ENCODE measurements at places on chromosomes 3 and 15.

DNA sequence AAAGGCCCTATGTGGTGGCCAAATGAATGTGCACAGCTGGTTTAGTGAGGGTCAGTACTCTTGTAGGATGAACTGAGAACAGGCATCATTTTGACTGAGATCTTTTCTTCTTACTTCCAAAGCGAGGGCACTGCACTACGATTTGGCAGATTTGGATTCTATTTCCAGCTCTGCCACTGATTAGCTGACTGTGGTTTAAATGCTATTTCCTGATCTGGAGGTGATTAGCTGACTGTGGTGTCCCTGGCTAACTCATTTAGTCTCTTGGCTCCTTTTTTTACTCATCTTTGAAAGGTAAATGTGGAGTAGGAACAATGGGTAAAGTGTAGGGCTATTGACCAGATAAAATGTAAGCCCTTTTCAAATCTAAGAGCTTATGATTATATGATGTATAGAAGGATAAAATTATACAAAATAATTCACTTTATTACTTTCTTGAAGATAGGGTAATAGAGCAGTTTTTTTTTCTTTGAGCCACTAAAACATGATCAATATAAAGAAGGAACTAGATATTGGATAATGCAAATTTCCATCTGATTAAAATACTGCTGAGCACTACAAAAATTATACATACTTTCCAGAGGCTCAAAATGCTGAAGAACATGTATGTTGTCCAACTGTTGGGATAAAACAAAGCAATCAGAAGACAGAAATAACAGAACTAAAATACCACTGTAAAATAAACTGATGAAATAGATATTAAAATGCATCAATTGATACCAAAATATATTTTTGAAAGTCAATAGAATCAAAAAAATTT lies 39.7 kb upstream of the PLOD2 start:
- no peaks in the 10 kb centered on the region for H3K36me3 ChIP-seq
- no peaks in the 10 kb centered on the region for H3K27me3 ChIP-seq
- no peaks in the 10 kb centered on the region for H3K4me1 ChIP-seq
- no peak for DNase-seq
- no peak overlapping the region for H3K4me3 ChIP-seq

- DNase-seq = no peak
- no peak overlapping the region for H3K4me3 ChIP-seq
- no peak overlapping the region for H3K27ac ChIP-seq
Measured at GRCh38 chr3:129632556-129632955, 26.1 kb upstream of the PLXND1 start.

DNA sequence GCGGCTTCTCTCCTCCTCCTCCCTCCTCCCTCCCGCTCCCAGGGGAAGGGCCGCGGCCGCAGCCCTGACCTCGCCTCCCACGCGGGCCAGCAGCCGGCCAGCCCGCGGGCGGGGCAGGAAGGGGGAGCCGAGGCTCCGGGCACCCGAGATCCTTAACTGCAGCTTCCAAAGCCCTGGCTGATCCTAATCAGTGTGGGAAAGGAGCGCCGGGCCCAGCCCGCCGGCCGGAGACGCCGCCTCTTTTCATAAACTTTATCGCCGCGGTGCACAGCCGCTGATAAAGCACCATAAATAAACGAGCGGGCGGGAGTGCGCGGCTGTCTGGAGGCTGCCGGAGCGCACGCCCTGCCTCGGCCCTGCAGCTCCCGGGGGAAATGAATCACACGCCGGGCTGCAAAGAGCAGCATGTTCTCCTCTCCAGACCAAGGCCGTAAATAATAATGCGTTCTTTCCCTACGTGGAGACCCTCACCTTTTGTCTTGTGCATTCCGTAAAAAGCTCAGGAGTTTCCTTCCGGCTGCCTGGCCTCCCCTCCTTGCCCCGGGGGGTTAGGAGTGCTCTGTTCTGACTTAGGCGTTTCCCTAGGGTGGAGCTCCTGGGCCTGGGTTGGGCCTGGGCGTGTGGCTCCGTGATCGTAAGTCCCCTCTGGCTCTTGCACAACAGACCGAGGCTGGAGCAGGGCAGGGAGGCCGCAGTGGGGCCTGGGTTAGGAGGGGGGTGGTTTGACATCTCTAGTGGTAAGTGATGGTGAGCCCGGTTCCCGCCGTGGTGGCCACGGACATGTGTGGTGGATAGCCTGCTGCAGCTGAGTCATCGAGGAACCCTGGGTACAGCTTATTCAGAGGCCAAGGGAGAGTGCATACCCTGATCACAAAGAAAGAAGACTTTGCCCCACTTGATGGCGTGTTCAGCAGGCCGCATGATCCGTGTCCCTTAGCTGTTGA lies 132.6 kb upstream of the HES1 start:
- no peaks in the 10 kb centered on the region for H3K27me3 ChIP-seq
- DNase-seq = peak; percentile 91
- H3K4me3 ChIP-seq = peak overlapping the region; percentile 31
- H3K4me1 ChIP-seq = peaks cover 26% of the 10 kb centered on the region
- H3K36me3 ChIP-seq = no peaks in the 10 kb centered on the region
- H3K27ac ChIP-seq = peak overlapping the region; percentile 32

- no peaks in the 10 kb centered on the region for H3K27me3 ChIP-seq
- peaks cover 6% of the 10 kb centered on the region for H3K4me1 ChIP-seq
- no peak overlapping the region for H3K4me3 ChIP-seq
- DNase-seq = no peak
- H3K27ac ChIP-seq = no peak overlapping the region
Measured at GRCh38 chr3:8524656-8525399, 23.2 kb downstream of the LMCD1 start.

GRCh38 chr15:43463507-43463906 lies 29.4 kb downstream of the TP53BP1 start:
- H3K27ac ChIP-seq = no peak overlapping the region
- no peak for DNase-seq
- H3K4me3 ChIP-seq = no peak overlapping the region
- no peaks in the 10 kb centered on the region for H3K36me3 ChIP-seq
- no peaks in the 10 kb centered on the region for H3K27me3 ChIP-seq

- no peaks in the 10 kb centered on the region for H3K36me3 ChIP-seq
- H3K4me3 ChIP-seq = no peak overlapping the region
- DNase-seq = no peak
- no peaks in the 10 kb centered on the region for H3K27me3 ChIP-seq
Measured at GRCh38 chr3:45940781-45941365, 2.4 kb upstream of the CXCR6 start.

DNA sequence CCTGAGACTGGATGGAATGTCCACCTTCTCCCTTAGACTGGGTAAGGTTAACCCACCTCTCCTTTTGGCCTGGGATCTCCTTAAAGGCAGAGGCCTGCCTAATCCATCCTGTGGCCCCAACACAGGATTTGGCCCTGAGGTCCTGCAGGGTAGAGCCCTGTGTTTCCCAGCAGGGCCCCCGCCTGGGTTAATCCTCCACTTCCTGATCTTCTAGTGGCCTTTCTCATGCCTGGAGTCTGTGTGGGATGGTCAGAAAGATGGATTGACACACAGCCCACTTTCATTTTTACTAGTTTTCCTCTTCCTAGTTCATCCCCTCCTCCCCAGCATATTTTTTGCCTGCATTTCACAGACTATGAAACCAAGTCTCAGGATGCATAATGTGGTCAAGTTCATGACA lies 48.9 kb upstream of the SLC6A6 start:
- no peak for DNase-seq
- H3K4me1 ChIP-seq = no peaks in the 10 kb centered on the region
- no peak overlapping the region for H3K27ac ChIP-seq
- H3K27me3 ChIP-seq = no peaks in the 10 kb centered on the region

DNA sequence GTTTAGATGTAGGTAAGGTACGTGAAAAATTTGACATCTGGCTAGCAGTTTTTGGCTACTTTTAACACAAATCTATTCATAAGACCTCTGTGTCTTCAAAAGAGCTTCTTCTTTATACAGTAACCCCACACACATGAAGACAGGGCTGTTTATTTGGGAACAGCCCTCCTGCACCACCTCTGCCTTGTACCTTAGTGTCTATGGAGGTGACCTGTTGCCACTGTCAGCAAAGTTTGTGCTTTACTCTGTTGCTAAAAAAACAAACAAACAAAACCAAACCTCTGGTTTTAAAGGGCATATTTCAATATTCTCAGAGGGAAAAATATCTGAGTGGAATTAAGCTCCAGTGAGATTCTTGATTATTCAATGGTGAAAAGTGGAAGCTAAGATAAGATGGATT lies 122.0 kb downstream of the ARPP21 start:
- DNase-seq = no peak
- H3K4me3 ChIP-seq = no peak overlapping the region
- H3K27me3 ChIP-seq = no peaks in the 10 kb centered on the region
- no peaks in the 10 kb centered on the region for H3K36me3 ChIP-seq
- H3K27ac ChIP-seq = no peak overlapping the region

GRCh38 chr3:191330530-191331048 lies 263 bp upstream of the UTS2B start:
- H3K36me3 ChIP-seq = no peaks in the 10 kb centered on the region
- H3K4me1 ChIP-seq = peaks cover 20% of the 10 kb centered on the region
- H3K4me3 ChIP-seq = peak overlapping the region; percentile 89
- no peak for DNase-seq

GRCh38 chr3:120743556-120744195 lies 1.1 kb downstream of the GTF2E1 start:
- DNase-seq = no peak
- no peak overlapping the region for H3K27ac ChIP-seq
- peaks cover 5% of the 10 kb centered on the region for H3K4me1 ChIP-seq
- peak overlapping the region; percentile 87 for H3K4me3 ChIP-seq

DNA sequence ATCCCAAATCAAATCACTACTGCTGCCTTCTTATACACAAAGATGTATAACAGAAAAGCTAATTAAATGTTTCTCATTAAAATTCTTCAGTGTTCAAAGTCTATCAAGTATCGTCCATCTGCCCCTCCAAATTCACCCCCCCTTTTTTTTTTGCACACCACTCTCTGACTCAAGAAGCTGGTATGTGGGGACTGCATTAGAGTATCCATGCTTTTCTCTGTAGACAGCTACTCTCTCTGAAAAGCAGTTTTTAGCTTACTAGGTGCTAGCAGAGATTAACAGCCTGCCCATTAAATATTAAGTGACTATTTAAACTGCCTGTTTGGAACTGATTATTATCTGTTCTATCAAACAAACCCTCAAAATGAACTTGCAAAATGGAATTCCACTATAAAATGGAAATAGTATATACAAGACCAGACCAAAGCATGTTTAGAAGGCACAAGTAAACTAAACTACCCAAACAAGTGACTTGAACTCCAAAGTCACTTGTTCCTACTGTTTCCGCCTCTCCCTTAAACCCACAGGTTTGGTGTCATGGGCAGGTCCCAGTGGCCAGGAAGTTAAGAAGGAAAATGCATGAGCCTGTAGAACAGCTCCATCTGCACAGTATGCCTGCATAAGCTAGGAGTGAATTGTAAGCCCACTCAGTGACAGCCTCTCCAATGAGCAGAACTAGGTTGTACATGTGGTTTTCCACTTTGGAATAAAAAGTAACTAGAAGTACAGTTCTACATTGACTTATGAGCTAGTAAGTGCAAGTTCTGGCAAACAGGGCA lies 32.5 kb downstream of the GBE1 start:
- H3K4me1 ChIP-seq = no peaks in the 10 kb centered on the region
- no peak overlapping the region for H3K27ac ChIP-seq
- H3K27me3 ChIP-seq = no peaks in the 10 kb centered on the region
- DNase-seq = no peak
- no peaks in the 10 kb centered on the region for H3K36me3 ChIP-seq

GRCh38 chr3:197006860-197007259 lies 22.8 kb downstream of the MELTF start:
- no peak overlapping the region for H3K4me3 ChIP-seq
- H3K36me3 ChIP-seq = no peaks in the 10 kb centered on the region
- no peak for DNase-seq
- peaks cover 6% of the 10 kb centered on the region for H3K4me1 ChIP-seq

DNA sequence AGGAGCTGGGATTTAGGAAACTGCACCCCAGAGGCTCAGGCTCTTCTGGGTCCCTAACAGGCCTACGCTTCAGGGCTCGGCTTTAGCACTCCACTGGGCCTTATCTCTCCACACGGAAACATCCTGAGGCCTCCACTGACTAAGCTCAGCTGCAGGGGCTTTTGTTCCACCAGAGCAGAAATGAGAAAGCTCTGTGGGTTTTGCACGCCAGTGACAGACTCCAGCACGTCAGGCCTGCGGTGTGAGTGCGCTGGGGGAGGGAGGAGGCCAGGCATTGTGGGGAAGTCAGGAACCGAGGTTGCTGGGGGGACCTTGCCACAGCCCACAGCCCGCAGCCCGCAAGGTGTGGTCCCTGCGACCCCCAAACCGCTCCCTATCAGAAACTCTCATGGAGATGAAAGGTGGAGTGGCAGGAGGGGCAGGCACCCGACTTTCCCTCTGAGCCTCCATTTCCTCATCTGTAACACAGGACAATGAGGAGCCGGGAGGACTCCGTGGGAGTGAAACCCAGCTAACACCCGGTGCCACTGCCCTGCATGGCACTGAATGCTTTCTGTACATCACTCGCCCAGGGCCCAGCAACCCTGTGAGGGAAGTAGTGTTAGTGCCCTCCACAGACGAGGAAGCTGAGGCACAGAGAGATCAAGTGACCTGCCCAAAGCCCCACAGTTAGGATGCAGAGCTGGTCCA lies 106.5 kb downstream of the TPRA1 start:
- H3K27ac ChIP-seq = no peak overlapping the region
- peaks cover 33% of the 10 kb centered on the region for H3K4me1 ChIP-seq
- DNase-seq = no peak
- no peak overlapping the region for H3K4me3 ChIP-seq

- H3K4me3 ChIP-seq = no peak overlapping the region
- H3K4me1 ChIP-seq = peaks cover 3% of the 10 kb centered on the region
- no peaks in the 10 kb centered on the region for H3K27me3 ChIP-seq
- no peak overlapping the region for H3K27ac ChIP-seq
- DNase-seq = no peak
Measured at GRCh38 chr15:44659056-44659455, 4.4 kb downstream of the SPG11 start.

GRCh38 chr15:24772686-24773373 lies 97.3 kb downstream of the NPAP1 start:
- H3K4me1 ChIP-seq = peaks cover 4% of the 10 kb centered on the region
- DNase-seq = peak; percentile 90
- H3K27ac ChIP-seq = peak overlapping the region; percentile 42
- H3K27me3 ChIP-seq = no peaks in the 10 kb centered on the region
- H3K4me3 ChIP-seq = peak overlapping the region; percentile 49
- H3K36me3 ChIP-seq = no peaks in the 10 kb centered on the region

GRCh38 chr15:60372756-60373155 lies 25.0 kb downstream of the ANXA2 start:
- DNase-seq = no peak
- no peak overlapping the region for H3K4me3 ChIP-seq
- no peaks in the 10 kb centered on the region for H3K36me3 ChIP-seq
- H3K4me1 ChIP-seq = peaks cover 23% of the 10 kb centered on the region

Measured in testis (tissue), 5 donors.